Activated naive CD8-positive, alpha-beta T cell treated with anti-CD3 and anti-CD28 coated beads, Interleukin-2, amount 50 U/mL, for 24 hours (primary cell): ENCODE measurements at places on chromosomes 5 and 9.

GRCh38 chr9:123657941-123658340 is 272.0 kb downstream of the DENND1A start:
- no peak for DNase-seq
- no peak overlapping the region for H3K4me3 ChIP-seq
- no peak overlapping the region for H3K27ac ChIP-seq
- H3K4me1 ChIP-seq, result peaks cover 14% of the 10 kb centered on the region
- no peaks in the 10 kb centered on the region for H3K27me3 ChIP-seq

GRCh38 chr5:62306896-62307689 is 1.1 kb downstream of the KIF2A start:
- peaks cover 75% of the 10 kb centered on the region for H3K4me1 ChIP-seq
- H3K27ac ChIP-seq, result peak overlapping the region; percentile 94
- H3K27me3 ChIP-seq, result no peaks in the 10 kb centered on the region
- peak; percentile 65 for DNase-seq
- peaks cover 39% of the 10 kb centered on the region for H3K36me3 ChIP-seq
- peak overlapping the region; percentile 96 for H3K4me3 ChIP-seq

GRCh38 chr5:37724395-37725125 is 115.3 kb downstream of the GDNF start:
- H3K36me3 ChIP-seq, result peaks cover 41% of the 10 kb centered on the region
- no peak overlapping the region for H3K4me3 ChIP-seq
- no peak for DNase-seq
- no peak overlapping the region for H3K27ac ChIP-seq

GRCh38 chr5:143671674-143672569 is 140.0 kb upstream of the HMHB1 start:
- H3K36me3 ChIP-seq, result no peaks in the 10 kb centered on the region
- no peak for DNase-seq
- no peak overlapping the region for H3K4me3 ChIP-seq
- no peaks in the 10 kb centered on the region for H3K4me1 ChIP-seq
- peaks cover 6% of the 10 kb centered on the region for H3K27me3 ChIP-seq

DNA sequence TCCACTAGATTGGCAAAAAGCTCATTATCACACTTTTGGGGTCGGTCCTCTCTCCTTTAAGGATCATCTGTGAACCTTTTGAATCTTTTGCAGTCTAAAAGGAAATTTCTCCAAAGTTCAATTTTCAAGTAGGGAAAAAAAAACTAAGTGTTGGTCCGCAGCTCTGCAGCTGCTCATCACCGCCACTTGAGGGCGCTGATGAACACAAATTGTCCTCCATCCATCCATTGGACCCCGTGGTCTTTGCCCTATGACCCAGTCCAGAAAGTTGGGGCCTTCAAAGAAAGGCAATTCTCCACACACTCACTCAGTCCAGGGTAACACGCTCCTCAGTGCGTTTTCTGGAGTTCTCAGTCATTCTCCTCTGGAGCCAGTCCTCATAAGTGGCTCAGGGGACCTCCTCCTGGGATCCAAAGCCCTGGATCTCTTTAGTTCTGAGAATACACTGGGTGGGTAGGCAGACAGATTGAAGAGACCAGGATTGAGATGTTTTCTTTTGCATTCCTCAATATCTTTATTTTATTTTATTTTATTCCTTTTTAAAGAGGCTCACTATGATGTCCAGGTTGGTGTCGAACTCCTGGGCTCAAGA is 63.6 kb upstream of the SLC28A3 start:
- no peaks in the 10 kb centered on the region for H3K4me1 ChIP-seq
- peak; percentile 3 for DNase-seq
- H3K27ac ChIP-seq, result no peak overlapping the region
- no peaks in the 10 kb centered on the region for H3K27me3 ChIP-seq
- no peaks in the 10 kb centered on the region for H3K36me3 ChIP-seq
- H3K4me3 ChIP-seq, result no peak overlapping the region

- H3K4me1 ChIP-seq, result peaks cover 19% of the 10 kb centered on the region
- H3K27ac ChIP-seq, result no peak overlapping the region
- H3K4me3 ChIP-seq, result peak overlapping the region; percentile 86
- H3K36me3 ChIP-seq, result no peaks in the 10 kb centered on the region
Measured at GRCh38 chr9:2623288-2624050, 1.9 kb downstream of the VLDLR start.

DNA sequence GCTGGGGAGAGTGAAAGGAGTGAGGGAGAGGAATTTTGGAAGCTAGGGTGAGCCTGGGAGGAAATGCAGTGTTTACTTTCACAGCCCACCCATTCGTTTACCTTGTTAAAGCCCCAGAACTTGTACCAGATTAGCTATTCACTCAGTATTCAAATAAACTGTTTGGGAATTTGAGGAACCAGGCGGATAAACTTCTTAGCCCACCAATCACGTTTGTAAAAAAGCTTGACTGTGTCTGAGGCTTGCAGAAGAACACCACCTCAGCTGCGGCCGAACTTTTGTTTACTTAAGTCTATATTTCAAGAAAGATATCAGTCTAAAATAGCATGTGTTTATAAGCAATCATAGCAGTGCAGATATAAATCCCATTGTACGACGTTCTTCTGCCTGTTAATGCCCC is 5.2 kb upstream of the TLE1 start:
- H3K4me3 ChIP-seq, result no peak overlapping the region
- H3K4me1 ChIP-seq, result peaks cover 12% of the 10 kb centered on the region
- DNase-seq, result no peak
- no peaks in the 10 kb centered on the region for H3K36me3 ChIP-seq
